ENCODE measurements at places on chromosomes 3 and 15. TPM values are rescaled to one million over a fixed set of nuclear protein-coding genes. Genes with fewer than 3 reads are reported as not detected.

DNA sequence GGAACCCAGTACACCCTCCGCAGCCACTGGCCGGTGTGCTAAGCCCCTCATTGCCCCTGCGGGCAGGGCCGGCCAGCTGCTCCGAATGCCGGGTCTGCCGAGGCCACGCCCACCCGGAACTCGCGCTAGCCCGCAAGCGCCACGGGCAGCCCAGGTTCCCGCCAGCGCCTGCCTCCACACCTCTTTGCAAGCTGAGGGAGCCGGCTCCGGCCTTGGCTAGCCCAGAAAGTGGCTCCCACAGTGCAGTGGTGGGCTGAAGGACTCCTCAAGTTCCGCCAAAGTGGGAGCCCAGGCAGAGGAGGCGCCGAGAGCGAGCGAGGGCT is 81.4 kb upstream of the BCHE start:
- no peak for DNase-seq

DNA sequence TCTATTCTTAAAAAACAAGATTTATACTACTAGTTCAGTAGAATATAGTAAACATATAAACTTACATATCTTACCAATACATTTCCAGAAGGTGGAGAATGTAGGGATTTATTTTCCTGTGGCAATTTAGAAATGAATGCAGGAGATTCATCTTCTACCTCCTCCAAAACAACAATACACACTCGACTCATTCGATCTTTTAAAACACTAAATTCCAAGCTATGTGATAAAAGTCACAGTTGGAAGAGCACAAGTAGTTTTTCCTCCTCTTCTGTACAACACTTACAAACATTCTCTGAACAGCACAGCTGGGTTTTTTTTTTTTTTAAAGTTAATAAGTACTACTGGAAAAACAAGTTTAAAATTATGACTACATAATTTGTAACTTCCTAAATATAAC is 1.4 kb downstream of the ANKRD28 start:
- DNase-seq: no peak

DNA sequence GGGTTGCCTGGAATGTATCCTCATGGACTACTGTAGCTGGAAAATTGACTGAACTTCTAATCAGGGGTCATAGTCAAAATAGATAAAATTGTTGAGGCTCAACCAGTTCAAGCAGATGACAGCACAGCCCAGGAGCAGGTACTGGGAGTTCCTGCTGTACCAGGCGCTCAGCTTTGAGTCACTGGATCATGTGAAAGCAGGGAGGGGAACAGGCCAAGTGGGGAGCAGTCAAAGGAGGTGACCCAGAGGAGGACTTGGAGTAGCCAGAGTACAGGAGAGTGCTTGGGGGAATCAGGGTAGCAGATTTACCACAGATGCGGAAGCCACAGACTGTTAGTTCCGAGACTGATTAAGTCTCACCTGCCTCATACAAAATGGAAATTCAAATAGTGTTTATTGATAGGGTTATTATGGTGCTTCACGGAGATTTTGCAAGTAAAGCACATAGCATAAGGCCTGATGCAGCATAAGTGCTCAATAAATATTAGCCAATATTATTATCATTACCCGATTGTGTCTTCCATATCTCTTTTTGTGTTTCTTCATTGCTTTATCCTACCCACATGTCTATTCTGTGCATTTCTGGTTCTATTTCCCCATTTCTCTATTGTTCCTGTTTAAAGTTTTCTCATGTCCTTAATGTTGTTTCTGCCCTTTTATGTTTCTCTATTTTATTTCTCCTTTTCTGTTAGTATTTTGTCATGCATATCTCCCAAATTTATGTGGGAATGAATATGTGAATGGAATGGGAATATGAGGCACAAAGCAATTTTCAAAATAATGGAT is 369.2 kb upstream of the MCTP2 start:
- peak; percentile 19 for DNase-seq

Gene EIF1B
- polyA plus RNA-seq: 119 TPM

- no peak for DNase-seq
These were observed 725.3 kb downstream of the SI start for GRCh38 chr3:164352991-164353390.

Gene TLR9
- polyA plus RNA-seq: 0.56 TPM

Gene FANCD2
- 3.8 TPM for polyA plus RNA-seq

Gene REC114
- not detected for polyA plus RNA-seq

DNA sequence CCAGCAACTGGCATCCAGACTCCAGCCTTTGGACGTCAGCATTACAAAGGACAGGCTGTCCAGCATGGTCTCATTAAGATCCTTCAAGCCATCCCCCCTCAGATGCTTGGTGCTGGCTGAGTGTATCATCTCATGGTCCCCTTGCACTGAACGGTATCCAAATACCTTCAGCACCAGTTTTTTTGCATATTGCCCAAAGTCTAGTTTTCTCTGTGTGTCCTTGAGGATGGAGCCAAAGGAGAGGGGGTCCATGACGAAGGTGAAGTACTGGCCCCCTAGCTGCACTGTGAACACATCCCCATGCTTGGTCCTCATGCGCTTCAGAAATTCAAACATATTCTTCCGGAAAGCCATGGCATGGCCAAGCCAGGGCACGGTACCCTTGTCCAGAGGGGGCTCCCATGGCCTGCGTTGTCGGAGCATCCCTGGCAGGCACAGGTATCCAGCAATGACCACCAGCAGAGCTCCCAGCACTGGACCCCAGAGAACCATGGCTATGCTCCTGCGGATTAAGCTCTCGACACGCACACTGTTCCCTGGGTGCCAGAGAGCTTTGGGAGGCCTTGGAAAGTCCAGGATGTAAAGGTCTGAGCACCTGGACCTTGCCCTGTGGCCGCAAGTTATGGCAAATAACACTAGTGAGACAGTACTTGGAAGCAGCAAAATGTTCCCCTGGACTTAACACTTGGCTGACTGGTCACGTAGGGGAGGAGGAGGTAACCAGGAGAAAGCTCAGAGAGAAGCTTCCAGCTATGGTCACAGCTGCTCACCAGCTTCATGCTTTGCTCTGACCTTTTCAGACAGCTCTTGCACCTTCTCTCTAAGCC is at the start of gene CYP8B1:
Gene CYP8B1, minus strand, starts transcription at position 555 of the 827 bp plus-strand sequence. Its CDS starts 63 bp downstream, at position 492.
- no peak for DNase-seq

DNA sequence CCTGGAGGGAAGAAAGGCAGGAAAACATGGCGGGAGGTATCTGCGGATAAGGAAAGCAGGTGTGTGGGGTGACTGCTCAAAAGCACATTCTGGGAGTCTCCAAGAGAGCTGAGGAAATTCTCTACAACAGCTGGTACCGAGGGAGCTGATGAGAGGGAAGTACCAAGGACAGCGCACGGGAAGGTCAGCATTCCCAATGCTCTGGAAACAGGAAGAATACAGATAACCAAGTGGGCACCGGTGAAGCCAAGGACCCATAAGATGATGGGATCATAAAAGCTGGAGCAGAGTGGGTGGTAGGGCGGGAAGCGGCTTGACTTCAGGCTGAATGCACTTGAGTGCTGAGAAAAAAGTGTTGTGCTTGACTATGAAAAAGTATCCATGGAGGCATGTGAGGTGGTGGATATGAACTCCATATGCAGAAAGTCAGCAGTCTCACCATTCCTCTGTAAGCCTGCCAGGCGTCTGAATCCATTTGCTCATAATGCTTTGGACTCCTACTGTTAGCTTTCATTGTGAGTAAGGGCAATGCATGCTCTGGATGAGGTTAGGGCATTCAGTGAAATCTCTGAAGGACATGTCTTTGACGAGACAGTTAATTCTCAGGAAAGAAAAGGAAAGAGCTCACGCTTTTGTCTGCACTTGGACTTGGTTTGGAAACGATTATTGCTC is 215.5 kb downstream of the NR1D2 start:
- DNase-seq: no peak

DNA sequence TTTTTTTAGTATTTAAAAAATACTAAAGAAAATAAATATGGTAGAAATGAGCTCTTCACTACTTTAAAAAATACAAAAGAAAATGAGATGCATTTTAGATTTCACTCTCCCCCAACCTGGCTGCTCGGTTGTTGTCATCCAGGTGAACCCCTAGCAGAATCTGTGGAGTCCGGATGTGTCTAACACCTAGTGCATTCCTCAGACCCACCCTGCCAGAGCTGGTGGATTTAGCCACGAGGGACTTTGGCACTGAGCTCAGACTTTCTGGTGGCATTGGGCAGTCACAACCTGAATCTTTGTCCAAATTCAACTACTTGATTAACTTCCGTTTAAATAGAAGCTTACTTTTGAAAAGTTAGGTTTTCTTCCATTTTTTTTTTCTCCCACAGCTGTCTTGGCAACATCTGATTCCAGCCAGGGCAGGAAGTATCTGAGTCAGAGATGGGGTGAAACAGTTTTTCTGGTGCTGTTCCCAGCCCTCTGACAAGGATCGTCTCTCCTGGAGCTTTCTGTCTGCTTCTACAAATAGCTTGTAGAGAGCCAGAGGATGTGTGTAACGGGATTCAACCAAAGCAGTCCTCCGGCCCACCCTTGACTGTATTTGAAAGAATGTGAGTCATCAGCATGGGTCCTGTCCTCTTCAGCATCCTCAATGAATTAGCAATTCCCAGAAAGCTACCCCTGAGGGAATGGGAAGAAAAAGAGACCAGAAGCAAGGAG is 301.8 kb upstream of the MCTP2 start:
- DNase-seq: peak; percentile 18

Gene GNAI2
- 133 TPM for polyA plus RNA-seq

DNA sequence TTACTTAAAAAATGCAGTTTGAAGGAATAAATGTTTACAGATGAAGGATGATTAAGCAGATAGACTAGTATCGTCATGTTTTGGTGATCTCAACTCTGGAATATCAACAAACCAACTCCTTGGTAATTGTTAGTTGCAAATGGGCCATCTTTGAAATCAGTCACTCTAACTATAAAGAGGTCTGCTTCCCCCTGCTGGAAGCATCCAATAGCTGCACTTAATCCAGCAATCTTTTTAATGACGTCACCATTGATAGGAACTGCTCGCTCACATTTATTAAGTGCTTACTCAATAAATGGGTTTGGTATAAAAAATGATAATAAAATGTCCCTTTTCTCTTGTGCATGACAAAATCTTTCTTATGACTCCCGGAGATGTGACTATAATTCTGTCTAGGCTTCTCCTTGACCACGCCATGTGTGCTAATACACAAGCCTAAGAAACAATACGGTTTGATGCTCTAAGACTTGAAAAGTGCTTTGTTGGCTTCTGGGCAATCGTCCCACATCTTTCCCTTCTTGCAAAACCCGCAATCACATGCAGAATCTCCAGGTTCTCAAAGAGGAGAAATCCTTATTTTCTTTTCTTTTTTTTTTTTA is 227.6 kb upstream of the POU1F1 start:
- no peak for DNase-seq

- peak; percentile 7 for DNase-seq
These were observed 10.8 kb downstream of the CTSH start for GRCh38 chr15:78933823-78934654.

DNA sequence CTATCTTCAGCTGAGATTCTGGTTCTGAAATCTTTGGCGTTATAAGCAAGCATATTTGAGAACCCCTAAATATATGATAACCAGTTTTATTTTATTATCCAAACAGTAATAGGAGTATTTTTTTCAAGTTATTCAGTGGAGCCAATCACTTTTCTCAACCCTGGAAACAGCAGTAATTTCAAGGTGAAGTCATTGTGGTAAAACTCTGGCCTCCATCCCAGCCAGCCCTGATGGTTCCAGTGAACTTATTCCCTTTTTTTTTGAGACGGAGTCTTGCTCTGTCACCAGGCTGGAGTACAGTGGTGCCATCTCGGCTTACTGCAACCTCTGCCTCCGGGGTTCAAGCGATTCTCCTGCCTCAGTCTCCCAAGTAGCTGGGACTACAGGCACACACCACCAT is 545.4 kb upstream of the IL12A start:
- DNase-seq: no peak

DNA sequence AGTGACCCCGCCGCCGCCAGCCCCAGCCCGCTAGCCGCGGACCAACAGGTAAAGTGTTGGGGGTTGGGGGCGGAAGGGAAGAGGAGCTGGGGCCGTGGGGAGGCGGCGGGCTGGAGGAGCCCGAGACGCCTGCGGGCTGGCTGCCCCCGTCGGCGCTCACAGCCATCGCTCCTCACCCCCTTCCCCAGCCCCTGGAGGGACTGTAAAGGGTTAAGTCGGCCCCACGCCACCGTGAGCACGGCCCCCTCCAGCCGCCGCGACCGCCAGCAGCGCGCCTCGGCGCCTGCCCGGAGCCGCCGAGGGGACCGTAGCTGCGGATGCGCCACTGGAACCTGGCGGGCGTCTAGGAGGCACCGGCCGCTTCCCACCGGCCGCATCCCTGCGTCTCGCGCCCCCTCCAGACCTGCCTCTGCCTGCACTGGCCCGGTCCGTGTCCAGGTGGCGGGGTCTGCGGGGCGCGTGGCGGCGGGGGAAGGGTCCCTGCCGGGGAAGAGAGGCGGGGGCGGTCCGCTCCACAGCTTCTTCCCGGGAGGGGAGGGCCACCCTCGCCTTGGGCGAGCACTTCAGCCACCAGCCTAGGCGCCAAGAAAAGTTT is 522 bp downstream of the MED12L start:
- peak; percentile 35 for DNase-seq

DNA sequence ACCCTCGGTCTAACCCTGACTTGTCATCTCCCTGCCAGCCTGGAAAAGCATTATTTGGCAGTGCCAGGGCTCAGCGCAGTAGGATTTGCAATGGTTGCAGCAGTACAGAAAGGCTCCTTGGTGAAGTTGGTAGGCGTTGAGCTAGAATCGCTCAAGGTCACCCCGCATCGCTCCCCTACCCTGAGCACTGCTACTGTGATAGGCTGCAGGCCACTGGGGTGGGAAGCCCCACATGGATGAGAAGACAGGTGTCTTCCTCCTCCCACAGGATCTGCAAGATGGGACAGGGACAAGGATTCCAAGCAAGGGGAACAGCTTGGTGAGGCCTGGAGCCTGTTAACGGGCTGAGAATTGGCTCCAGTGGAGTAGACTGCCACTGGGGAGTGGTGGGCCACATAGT is 10.7 kb downstream of the CLK3 start:
- DNase-seq: no peak

DNA sequence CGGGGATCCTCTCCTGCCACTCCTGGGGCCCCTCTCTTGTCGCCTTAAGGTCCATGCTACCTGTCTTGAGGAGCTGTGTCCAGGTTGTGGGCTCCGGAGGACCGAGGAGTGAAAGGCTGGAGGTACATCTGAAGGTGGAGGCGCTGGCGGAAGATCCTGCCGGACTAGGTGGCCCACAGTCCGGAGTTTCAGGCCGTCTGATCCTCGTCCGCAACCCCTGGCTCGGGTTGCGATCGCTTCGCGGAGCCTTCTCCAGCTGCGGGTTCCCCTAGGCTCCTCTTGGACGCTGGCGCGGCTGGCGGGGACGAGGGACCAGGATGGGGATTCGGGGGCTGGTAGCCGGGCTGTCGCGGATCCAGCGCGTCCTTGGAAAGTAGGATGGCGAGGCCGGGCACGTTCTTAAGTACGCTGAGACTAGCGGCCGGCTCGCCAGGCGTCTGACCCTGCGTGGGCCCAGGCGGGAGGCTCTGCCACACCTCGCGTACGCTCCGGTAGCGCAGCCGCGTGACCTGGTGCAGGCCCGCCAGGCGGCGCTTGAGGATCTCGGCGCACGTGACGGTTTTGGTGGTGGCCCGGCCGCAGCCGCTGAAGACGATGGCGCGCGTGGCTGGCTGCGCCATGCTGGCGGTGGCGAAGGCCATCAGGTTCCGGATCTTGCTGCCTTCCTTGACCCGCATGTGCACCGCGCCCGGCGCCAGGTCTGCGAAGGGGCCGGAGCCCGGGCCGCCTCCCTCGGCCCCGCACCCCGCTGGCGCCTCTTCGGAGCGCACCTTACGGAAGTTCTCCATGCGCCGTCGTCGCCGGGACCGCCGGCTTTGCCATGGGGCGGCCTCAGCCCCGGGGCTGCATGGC is 550 bp downstream of the RPP25 start:
- peak; percentile 82 for DNase-seq

Gene ROBO1
- polyA plus RNA-seq: 6.4 TPM

Measured in adrenal gland (tissue), 19 donors.